ENCODE measurements at places on chromosomes 11 and 22. TPM values are rescaled to one million over a fixed set of nuclear protein-coding genes. Genes with fewer than 3 reads are reported as not detected.

The BUD13 gene
- total RNA-seq, result 15.9 TPM

The NFRKB gene
- 51.9 TPM for total RNA-seq

The GDPD4 gene
- total RNA-seq, result not detected

The TNNI2 gene
- 17.7 TPM for total RNA-seq

The RASL10A gene
- total RNA-seq, result 0.53 TPM

The CASP12 gene
- total RNA-seq, result 0.84 TPM

Measured in lower leg skin (tissue), 4 donors.